Fibroblast of upper back skin (primary cell): ENCODE measurements at places on chromosomes 5 and 9.

- DNase-seq: no peak
Measured at GRCh38 chr9:134863941-134864820, 16.4 kb upstream of the FCN2 start.

DNA sequence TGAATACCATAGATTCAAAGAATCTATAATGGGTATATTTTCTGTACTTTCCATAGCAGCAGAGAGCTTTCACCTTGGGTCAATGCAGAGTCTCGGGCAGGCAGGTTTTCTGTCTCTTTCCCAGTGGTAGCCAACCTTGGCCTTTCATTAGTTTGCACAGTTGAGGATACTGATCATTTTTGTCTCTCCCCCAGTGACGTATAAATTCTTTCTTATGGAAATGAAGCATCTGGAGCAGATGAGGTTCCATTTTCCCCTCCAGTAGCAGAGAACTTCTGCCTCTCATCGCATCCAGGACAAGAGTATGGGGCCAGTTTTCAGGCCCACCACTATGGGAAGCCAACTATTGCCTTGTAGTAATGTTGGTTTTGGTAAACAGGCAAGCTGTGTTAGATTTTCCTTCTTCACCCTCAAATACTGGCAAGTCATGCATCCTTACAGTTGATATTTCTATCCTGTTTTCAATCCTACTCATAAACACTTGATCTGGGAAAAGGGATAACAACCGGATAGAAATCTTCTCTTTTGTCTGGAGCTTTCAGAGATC is 845.2 kb upstream of the CDH18 start:
- DNase-seq: no peak

GRCh38 chr5:150206098-150206778 is 16.4 kb downstream of the SLC6A7 start:
- DNase-seq: no peak

GRCh38 chr5:82418608-82418950 is 140.4 kb upstream of the RPS23 start:
- no peak for DNase-seq

- DNase-seq: no peak
Measured at GRCh38 chr9:125758986-125759763, 12.0 kb downstream of the PBX3 start.

DNA sequence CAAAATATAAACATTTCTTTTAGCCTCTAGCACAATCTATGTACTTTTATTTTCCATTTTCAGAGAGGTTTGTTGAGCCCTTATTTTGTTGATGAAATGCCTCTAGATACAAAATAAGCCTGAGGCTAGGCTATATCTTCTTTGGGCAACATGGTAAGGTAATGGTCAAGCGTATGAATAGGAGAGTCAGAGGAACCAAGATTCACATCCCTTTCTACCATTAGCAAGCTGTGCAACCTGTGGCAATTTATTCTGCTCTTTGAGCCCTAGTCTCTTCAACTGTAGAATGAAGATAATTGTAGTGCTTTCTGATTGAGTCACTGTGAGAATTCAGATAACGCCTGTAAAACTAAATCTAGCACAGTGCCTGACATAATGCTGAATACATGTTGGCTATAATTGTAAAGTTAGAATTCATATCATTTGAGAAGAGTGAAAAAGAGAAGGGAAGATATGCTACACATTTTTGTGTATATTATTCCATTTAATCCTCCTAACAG is 412.5 kb downstream of the CCDC171 start:
- DNase-seq: no peak

- peak; percentile 42 for DNase-seq
Measured at GRCh38 chr9:78821126-78821822, 524.3 kb downstream of the PSAT1 start.

DNA sequence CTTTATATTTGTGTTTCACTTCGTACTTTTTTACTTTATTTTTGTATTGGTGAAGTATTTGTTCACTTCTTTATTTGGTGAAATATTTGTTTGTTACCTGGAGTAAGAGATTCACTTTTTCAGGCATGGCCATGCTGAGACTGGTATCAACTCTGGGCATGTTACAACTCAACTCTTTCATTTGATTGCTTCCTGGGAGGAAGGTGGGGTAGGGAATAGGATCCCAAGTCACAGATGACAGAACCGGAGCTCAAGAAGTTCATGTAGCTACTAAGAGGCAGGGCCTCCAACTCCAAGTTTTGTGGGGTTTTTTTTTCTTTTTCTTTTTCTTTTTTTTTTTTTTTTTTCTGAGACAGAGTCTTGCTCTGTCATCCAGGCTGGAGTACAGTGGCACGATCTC is 6.1 kb upstream of the ADGRD2 start:
- DNase-seq: no peak
